Ascending aorta (tissue), 2 donors: ENCODE measurements at places on chromosomes 7 and 10. TPM values are rescaled to one million over a fixed set of nuclear protein-coding genes. Genes with fewer than 3 reads are reported as not detected.
A peak's percentile ranks its signal among the peaks of the same experiment; 100 is the strongest.

The AKR1D1 gene
- not detected for total RNA-seq

DNA sequence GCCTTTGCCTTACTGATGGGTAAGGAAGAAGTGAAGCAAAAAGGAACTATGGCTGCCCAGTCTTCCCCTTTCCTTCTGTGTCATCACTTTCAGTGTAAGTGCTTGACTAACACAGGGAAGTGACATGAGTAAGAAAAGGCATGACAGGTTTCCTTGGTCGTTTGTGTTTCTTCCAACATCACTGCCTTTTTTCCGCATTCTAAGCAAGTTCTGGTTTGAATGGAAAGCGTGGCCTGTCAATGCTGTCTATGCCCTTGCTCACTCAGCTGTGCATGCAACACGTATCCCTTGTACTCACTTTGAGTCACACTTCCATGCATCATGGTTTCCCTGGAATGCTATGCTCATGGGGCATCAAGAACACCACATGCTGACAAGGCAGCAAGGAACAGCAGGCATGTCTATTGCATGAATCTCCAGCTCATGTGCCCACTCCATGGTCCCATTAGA lies 111.8 kb downstream of the OAT start:
- DNase-seq = peak; percentile 62

The KNDC1 gene
- total RNA-seq = 0.21 TPM

The LLCFC1 gene
- not detected for total RNA-seq

DNA sequence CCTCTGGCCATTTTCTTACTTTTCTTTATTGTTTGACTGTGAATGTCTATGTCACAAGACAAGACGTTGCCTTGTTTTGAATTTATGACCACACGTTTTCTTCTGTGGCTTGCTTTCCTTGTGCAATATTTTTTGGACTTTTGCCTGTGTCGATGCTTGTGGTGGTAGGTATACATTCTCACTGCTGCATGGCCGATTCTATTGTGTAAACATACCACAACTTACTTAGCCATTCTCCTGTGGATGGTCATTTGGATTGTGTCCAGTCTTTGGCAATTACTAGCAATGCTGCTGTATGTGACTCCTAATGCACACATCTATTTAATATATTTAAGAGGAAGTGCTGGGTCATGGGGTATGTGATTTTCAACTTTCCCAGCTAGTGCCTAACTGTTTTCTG lies 18.0 kb upstream of the DLG5 start:
- DNase-seq = no peak
